Natural killer cell (primary cell): ENCODE measurements at places on chromosomes 1 and 21. TPM values are rescaled to one million over a fixed set of nuclear protein-coding genes. Genes with fewer than 3 reads are reported as not detected.

The TP53BP2 gene
- total RNA-seq: 78.8 TPM

The CRNN gene
- total RNA-seq: not detected

The TMEM51 gene
- not detected for total RNA-seq

GRCh38 chr1:3352299-3352951 is 102.0 kb upstream of the ARHGEF16 start:
- H3K27ac ChIP-seq: no peak overlapping the region
- DNase-seq: no peak
- no peak overlapping the region for H3K4me3 ChIP-seq
- H3K4me1 ChIP-seq: peaks cover 14% of the 10 kb centered on the region
- H3K36me3 ChIP-seq: no peaks in the 10 kb centered on the region

DNA sequence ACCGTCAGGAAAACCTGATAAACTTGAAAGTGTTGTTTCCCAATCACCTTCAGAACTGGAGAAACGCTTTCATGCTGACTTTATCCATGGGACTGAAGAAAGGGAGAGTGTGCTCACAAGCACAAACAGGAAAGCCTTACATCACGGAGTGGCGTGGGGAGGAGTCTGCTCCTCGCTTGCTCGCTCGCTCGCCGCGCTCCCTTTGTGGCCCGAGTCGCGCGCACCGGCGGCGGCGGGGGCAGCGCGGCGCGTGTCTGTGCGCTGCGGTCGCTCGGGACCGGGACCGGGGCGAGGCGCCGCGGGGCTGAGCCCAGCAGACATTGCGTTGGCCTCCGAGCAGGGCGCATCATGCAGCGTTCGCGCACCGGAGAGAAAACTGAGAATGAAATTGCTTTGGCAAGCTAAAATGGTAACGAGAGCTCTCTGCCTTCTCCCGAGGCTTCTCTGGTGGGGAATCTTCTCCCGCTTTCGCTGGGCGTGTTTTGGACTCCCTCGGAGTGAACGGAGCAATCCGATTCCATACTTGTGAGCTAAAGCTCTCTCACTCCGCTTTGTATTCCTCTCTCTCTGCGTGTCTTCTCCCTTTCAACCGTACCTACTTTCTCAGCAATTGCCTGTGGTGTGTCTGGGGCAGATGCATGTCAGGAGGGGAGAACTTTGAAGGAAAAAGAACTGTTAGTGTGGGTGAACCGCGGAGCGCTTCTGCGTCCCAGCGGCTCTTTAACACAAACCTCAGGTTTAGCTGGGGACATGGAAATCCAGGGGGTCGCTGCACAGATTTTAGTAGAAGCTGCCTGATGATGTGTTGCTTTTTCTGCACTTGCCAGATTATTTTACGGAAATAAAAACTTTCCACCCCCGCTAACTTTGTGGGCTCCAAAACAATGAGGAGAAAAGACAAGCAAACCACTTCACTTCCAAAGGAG is at the start of gene RGL1:
RGL1 (plus strand) TSS at position 205 of the 926 bp plus-strand sequence; CDS start at position 383, 178 bp downstream.
- no peak within 1 kb of the TSS for H3K27ac ChIP-seq
- no peaks in the 10 kb centered on the region for H3K36me3 ChIP-seq
- peaks cover 8% of the 10 kb centered on the region for H3K4me1 ChIP-seq
- peaks cover 7% of the 10 kb centered on the region for H3K27me3 ChIP-seq
- peak within 1 kb of the TSS; percentile 21 for H3K4me3 ChIP-seq

The DRAXIN gene
- total RNA-seq: 12.1 TPM

The LYST gene
- total RNA-seq: 89.9 TPM

- no peak overlapping the region for H3K4me3 ChIP-seq
- no peak overlapping the region for H3K27ac ChIP-seq
- no peaks in the 10 kb centered on the region for H3K4me1 ChIP-seq
- no peaks in the 10 kb centered on the region for H3K27me3 ChIP-seq
Measured at GRCh38 chr1:162171111-162171510, 101.6 kb downstream of the NOS1AP start.

The VHLL gene
- not detected for total RNA-seq

DNA sequence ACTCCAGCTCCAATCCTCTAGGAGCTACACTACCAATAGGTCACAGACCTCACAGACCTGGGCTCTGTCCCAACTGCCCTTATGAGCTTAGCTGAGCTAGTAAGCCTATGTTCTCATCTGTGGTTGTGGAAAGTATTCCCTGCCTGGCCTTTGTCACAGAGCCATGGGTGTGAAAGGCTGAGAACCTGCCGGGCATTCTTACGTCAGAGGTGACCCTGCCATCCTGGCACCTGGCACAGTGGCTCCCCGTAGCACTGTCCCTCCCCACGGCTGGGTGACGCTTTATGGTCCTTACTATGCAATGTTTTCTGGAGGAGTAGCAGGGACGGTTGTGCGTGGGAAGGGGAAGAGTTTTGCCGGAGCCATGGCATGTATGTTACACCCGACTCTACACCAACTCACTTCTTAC is 3.5 kb downstream of the TNFRSF1B start:
- H3K36me3 ChIP-seq: peaks cover 10% of the 10 kb centered on the region
- DNase-seq: no peak
- peak overlapping the region; percentile 43 for H3K27ac ChIP-seq
- no peaks in the 10 kb centered on the region for H3K27me3 ChIP-seq

GRCh38 chr1:223847781-223848345 is 2.1 kb upstream of the TP53BP2 start:
- peaks cover 2% of the 10 kb centered on the region for H3K27me3 ChIP-seq
- H3K4me3 ChIP-seq: no peak overlapping the region
- no peak overlapping the region for H3K27ac ChIP-seq
- H3K4me1 ChIP-seq: peaks cover 16% of the 10 kb centered on the region
- H3K36me3 ChIP-seq: no peaks in the 10 kb centered on the region
- DNase-seq: no peak

GRCh38 chr1:53214376-53214940 is 6.0 kb downstream of the CZIB start:
- DNase-seq: no peak
- peaks cover 2% of the 10 kb centered on the region for H3K4me1 ChIP-seq
- no peak overlapping the region for H3K27ac ChIP-seq
- no peak overlapping the region for H3K4me3 ChIP-seq
- H3K36me3 ChIP-seq: peaks cover 46% of the 10 kb centered on the region

The C1QB gene
- total RNA-seq: not detected

DNA sequence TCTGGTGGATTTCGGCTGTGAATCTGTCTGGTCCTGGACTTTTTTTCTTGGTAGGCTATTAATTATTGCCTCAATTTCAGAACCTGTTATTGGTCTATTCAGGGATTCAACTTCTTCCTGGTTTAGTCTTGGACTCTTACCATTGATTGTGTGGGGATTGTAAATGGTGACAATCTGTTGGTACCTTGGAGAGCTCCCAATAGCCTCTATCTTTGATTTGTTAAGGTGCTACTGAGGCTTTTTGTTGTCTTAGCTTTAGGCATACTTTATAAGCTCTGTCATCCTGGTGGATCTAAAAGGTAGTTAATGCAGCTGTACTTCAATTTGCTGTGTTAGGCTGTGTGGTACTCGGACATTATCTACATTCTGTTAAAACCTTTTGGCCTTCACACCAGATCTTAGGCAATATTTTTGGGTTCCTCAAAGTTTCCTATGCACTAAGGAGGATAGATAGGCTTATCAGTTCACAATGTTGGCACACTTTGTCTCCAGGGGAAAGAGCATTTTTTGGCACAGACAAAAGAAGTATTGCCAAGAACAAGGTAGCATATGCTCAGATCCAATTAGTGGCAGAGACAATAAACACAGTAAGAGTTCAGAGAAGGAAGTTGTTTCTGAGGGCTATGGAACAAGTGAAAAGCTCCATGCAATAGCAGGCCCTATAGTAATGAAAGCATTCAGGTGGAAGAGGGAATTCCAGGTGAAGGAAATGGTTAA is 230.4 kb downstream of the PDE4B start:
- no peak overlapping the region for H3K4me3 ChIP-seq
- no peak for DNase-seq
- H3K27me3 ChIP-seq: no peaks in the 10 kb centered on the region
- H3K36me3 ChIP-seq: no peaks in the 10 kb centered on the region
- H3K4me1 ChIP-seq: no peaks in the 10 kb centered on the region
- H3K27ac ChIP-seq: no peak overlapping the region

The TNNT2 gene
- total RNA-seq: not detected

The CD101 gene
- 2.5 TPM for total RNA-seq

The KCNA3 gene
- total RNA-seq: 36.2 TPM
